ENCODE measurements at places on chromosomes 2 and 18.
A peak's percentile ranks its signal among the peaks of the same experiment; 100 is the strongest.

DNA sequence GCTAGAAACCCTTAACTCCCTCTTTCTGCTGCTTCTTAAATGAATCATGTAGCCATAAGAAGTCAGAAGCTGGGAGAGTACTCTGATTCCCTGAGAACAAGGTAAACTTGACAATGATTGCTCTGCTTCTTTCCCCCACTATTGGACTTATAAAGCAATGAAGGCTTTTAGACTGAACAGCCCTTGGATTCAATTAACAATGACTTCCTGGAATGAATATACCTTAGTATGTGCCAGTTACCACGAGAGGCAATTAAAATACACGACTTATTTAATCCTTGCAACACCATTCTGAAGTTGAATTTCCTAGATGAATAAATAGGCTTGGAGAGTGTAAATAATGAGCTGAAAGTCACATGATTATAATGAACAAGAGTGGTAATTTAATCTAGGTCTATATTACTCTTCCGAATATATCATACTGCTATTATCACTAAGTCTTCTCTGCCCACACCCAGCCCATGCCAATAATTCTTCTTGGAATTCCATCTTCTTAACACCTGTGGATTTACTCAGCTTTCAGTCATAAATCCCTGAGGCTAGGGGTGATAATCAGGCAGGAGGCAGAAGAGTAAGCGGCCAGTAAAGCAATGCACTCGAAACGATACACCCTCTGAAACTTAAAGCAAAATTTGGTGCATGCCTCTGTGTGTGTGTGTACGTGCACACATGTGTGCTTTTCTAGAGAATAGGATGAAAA is 170.2 kb downstream of the ATAD2B start:
- DNase-seq = no peak

DNA sequence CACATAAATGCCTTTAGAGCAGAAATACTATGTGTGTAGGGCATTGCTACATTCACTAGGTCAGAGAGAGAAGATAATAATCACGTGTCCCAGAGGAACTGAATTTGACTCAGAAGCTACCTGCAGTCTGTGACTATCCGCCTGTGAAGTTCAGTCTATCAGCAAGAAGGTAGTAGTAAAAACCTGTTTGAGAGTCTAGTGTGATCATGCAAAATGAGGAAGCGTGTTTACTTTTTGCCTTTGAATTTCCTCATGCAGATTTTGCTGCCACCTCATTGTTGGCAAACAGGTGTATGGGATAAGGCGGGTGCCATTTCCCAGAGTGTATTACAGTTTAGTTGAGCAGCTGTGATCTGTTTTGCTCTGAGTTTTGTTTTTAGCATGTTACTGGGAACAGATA is 403.9 kb upstream of the FANCL start:
- no peak for DNase-seq

DNA sequence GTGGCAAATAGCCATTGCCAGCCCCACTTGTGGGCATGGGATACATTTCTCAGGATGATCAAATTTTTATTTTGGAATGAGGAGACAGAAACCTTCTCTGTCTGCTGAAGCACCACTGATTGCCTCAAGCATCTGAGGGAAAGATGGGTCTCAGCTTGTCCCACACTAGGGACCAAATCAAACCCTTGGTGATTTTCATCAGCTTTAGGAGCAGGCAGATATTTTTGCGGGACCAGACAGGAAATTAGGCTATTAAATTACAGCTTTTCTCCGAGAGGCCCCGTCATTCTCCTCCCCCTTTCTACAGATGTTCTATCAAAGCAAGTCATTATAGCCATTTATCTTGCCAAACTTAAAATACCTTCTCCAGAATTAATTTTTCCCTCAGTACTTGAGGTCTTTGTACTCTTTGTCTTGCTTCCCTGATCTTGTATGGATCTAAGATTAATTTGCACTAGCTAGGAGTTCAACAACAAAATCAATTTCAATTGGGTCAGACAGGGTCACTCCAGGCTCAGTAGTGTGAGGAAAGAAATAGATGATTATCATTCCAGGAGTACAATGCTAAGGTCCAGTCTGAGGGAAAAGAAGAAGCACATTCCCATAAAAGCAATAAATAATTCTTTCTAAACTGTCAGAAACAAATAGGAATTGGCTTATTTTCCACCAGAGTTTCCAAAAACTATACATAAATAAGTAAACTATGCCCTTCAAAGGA is 818.1 kb upstream of the SOX11 start:
- no peak for DNase-seq

DNA sequence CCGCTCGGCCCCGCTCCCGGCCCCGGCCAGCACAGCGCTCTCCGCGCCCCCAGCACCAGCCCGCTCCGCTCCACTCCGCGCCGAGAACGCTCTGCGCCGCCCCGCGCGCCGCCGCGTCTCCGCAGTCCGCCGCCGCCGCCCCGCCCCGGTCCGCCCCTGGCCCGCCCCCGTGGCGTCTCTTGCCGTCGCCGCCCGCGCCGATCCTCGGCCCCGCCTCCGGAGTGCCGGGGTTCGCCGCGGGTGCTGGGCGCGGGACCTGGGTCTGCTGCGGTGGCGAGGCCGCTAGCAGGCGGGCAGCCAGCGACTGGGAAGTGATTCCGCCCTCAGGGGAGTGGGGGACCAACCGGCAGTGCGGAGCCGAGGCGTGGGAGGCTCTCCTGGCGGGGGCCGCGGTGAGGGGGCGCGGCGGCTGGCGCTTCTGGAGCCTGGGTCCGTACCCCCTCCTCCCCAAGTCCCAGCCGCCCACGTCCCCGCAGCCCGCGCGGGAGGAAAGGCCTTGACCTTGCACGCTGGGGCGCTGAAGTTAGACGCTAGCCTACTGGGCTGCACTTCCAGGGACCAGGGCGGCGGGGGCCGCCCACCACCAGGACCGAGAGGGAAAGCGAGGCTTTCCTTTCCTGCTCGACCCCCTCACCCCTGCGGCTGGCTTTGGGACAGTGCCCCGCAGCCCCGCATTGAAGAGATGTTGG is at the start of gene HS6ST1:
TSS of gene HS6ST1 (minus strand) at position 93 of the 689 bp plus-strand sequence. CDS start 305 bp downstream, outside the sequence.
- peak; percentile 73 for DNase-seq

DNA sequence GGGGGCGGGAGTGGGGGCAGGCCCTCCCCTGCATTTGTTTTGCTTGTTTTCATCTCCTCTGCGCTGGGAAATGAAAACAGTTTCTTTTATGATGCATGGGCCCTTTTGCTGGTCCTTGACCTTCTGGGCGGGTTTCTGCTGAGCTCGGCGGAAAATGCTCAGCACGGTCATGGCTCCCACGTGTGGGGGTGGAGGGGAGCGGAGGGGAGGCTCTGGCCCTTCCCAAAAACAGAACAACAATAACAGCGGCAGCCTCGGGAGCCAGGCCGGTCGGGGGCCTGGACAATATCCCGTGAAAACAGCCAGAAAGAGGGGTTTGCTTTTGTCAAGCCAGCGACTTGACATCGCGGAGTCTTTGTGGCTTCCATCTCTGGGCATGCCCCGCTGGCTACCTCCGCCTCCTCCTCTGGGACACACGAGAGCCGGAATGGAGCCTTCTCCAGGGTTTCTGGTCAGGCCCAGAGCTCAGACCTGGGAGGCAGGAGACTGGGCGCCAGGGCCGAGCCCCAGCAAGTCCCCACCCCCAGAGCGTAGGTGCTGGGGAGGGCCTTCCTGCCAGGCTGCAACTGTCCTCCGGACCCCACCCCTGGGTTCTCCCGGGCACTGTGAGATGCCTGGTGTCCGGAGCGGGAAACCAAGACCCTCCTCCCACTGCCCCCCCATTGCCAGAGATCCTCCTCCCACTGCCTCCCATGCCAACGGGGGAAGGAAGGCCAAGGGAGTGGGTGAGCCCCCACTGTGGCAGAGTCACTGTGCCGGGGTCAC is 35.9 kb upstream of the SNED1 start:
- no peak for DNase-seq

- no peak for DNase-seq
Measured at GRCh38 chr2:71552356-71552755, 99.0 kb downstream of the DYSF start.

- no peak for DNase-seq
Measured at GRCh38 chr2:19369341-19369955, 11.0 kb upstream of the OSR1 start.

GRCh38 chr2:67867735-67868134 is 195.1 kb downstream of the C1D start:
- no peak for DNase-seq

GRCh38 chr2:66938471-66938967 is 458.6 kb upstream of the ETAA1 start:
- no peak for DNase-seq

DNA sequence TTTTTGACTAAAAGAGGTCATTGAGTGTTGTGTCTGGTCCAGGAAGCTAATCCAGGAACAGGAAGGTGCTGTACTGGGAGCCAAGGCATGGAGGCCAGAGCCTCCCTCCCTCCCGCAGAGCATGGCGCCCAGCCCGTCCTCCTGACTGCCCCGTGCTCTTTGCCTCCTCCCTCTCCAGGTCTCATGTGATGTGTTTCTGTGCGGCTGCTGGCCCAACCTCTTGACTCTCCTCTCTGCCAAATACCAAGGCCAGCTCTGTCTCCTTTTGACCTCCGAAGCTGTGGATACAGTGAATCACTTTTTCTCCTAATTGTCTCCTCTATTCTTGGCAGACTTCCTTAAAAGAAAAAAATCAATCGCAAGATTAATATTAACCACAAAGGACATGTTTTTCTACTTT is 284.1 kb downstream of the PHLPP1 start:
- DNase-seq = no peak

- DNase-seq = no peak
Measured at GRCh38 chr18:43277164-43277600, at the start of gene SYT4. TSS of gene SYT4 (minus strand) at chr18:43277490. CDS start at chr18:43277281, 209 bp downstream.

- DNase-seq = no peak
Measured at GRCh38 chr18:33830213-33830612, 252.2 kb downstream of the ASXL3 start.

GRCh38 chr18:39326772-39327171 is 1761.2 kb upstream of the CELF4 start:
- no peak for DNase-seq

GRCh38 chr18:36372903-36373311 is 75.4 kb downstream of the FHOD3 start:
- DNase-seq = no peak

GRCh38 chr2:227772197-227772661 is 26.5 kb downstream of the SCYGR8 start:
- no peak for DNase-seq

DNA sequence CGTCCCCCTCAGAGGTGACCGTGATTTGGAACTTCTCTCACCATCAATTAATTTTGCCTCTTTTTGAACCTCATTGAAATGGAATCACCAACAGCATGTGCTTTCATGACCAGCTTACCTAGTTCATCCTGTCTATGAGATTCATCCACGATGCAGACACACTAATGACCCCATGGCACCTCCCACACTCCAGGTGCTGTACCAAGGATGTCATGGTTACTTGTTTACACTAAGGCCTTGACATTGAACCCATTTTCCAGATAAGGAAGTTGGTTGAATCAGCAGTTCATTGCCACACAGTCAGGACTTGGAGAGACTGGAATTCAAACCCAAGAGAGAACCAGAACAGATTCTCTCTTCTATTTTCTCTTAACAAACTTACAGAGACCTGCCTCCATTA is 139.0 kb downstream of the ZFP36L2 start:
- DNase-seq = no peak

- no peak for DNase-seq
Measured at GRCh38 chr2:194203898-194204297, 1453.1 kb upstream of the SLC39A10 start.

DNA sequence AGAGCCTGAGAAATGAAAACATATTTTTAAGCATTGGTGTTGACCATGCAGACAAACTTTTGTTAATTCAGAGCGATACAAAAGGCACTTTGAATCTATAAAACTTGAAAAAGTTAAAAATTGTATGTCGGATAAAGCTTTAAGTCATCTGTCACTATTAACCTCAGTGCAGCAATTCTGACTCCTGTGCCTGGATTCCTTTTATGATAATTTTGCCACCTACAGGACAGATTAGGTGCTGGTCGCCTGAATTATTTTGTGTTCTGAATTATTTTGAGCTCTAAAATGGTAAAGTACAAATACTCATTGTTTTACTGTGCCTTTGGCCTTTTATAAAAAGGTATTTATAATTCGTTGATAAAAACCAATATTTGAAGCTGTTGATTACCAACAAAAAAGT is 19.4 kb upstream of the RNF138 start:
- DNase-seq = no peak

GRCh38 chr18:61741881-61742454 is 150.8 kb downstream of the RNF152 start:
- no peak for DNase-seq

- DNase-seq = no peak
Measured at GRCh38 chr2:38925982-38926381, 36.3 kb downstream of the ARHGEF33 start.

- no peak for DNase-seq
Measured at GRCh38 chr18:41226186-41226585, 728.8 kb upstream of the PIK3C3 start.

GRCh38 chr2:100042562-100042961 is 99.8 kb downstream of the AFF3 start:
- DNase-seq = no peak

DNA sequence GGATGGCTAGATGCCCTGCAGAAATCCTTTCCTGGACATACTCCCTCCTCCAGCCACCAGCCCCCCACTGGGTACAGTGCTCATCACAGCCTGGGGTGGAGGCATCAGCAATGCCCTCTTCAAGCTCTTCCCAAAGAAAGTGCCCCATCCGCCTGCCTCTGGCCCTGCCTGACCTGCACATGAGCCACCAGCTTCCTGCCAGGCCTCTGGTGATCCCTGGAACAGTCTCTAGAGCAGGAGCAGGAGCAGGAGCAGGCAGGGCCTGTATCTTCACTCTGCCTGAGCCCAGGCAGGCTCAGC is 54.1 kb upstream of the CAB39 start:
- DNase-seq = no peak

- no peak for DNase-seq
Measured at GRCh38 chr2:170821531-170822289, 5.0 kb downstream of the GAD1 start.

GRCh38 chr2:41595240-41595639 is 452.6 kb upstream of the PKDCC start:
- DNase-seq = no peak

GRCh38 chr2:133194362-133194655 is 374.0 kb downstream of the NCKAP5 start:
- no peak for DNase-seq

- DNase-seq = no peak
Measured at GRCh38 chr2:22198381-22199283, 1074.9 kb downstream of the TDRD15 start.

DNA sequence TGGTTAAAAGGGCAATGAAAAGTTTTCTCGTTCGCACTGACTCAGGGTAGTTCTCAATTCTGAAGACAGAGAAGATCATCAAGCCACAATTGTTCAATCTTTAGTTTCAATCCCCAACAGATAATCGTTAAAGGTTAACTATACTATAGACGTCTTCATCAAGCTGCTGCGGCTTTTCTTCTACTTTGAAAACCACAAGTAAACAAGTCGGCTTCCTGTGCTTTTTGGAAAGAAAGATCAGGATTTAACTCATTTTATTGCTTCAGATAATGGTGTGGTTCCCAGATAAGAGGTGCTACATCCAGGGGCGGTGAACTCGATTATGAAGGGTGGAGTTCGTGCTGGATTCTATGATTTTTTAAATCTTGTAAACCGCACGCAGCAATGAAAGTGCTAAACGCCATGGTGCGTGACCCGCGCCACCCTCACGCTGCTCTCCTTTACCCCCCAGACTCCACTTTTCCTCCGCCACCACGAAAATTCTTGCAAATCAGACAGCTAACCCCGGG is 545 bp upstream of the CDCA7 start:
- DNase-seq = no peak

GRCh38 chr2:47654790-47655562 is 128.0 kb upstream of the MSH6 start:
- no peak for DNase-seq

- DNase-seq = no peak
Measured at GRCh38 chr2:196248467-196249094, 77.2 kb upstream of the STK17B start.

GRCh38 chr2:45836740-45837139 is 185.3 kb downstream of the PRKCE start:
- no peak for DNase-seq
